Esophagus muscularis mucosa (tissue), 4 donors: ENCODE measurements at places on chromosomes 3 and 15. TPM values are rescaled to one million over a fixed set of nuclear protein-coding genes. Genes with fewer than 3 reads are reported as not detected.

P2RY13 gene
- 0.80 TPM for total RNA-seq

SPRED1 gene
- total RNA-seq, result 14.5 TPM

STRC gene
- total RNA-seq, result not detected

DNA sequence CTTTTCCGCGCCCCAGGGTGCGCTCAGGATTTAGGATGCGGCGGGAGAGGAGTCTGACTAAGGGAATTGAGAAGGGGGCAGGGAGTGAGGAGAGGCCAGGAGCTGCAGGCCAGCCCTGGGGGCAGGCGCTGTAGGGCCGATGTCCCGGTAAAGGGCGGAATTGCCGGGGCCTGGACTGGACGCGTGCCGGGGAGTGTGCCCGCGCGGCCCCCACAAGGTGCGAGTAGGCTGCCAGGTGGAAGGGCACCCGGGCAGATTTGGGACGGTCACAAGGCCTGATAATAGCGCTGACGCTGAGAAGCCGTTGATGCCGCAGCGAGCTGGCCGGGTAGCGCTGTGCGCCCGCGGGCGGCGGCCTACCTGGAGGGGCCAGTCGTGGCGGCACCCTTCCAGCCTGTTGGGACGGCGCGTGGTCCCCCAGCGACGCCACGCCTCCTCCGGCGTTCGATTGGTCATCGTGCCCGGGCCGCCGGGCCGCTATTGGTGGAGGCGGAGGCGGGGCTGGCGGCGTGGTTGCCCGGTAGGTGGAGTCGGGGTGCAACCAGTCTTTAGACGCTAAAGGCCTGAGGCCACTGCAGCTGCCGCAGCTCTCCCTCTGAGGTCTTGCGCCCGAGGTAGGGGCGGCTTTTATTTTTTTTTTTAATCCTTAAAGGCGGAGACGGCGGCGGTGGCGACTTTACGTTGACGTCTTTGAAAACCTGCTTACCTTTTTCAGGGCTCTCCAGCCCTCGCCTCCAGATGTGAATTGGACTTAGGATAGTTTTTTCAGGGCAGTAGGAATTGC lies 903 bp downstream of the SLC25A38 start:
- no peaks in the 10 kb centered on the region for H3K27me3 ChIP-seq
- H3K4me3 ChIP-seq, result peak overlapping the region; percentile 90
- H3K27ac ChIP-seq, result peak overlapping the region; percentile 93

- no peak for DNase-seq
- H3K27me3 ChIP-seq, result no peaks in the 10 kb centered on the region
- no peak overlapping the region for H3K4me3 ChIP-seq
- H3K36me3 ChIP-seq, result no peaks in the 10 kb centered on the region
Observed at GRCh38 chr3:174812172-174812862, 46.8 kb upstream of the NAALADL2 start.

DNA sequence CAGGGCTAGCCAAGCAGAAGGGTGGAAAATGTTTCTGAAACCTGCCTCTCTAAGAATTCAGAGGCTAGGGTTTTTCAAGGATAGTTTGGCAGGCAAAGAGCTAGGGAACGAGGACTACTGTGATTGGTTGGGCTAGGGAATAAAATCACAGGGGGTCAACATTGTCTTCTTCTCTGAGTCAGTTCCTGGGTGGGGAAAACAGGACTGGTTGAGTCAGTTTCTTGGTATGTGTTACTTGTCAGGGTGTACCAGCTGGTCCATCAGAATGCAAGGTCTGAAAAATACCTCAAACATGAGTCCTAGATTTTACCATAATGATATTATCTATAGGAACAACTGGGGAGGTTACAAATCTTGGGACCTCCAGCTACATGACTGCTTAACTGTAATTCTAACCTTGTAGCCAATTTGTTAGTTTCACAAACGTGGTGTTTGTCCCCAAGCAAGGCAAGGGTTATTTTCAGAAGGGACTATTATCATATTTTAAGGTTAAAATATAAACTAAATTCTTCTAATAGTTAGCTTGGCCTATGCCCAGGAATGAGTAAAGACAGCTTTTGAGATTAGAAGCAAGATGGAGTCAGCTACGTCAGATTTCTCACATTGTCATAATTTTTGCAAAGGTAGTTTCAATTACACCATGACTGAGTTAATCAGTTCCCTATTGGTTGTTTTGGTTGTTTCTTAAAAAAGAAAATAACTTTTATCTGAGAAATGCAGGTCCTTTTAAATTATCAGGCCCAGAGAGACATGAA lies 231.5 kb downstream of the ALCAM start:
- H3K27ac ChIP-seq, result no peak overlapping the region
- no peaks in the 10 kb centered on the region for H3K36me3 ChIP-seq
- no peak for DNase-seq
- H3K27me3 ChIP-seq, result no peaks in the 10 kb centered on the region

- H3K27ac ChIP-seq, result no peak overlapping the region
- H3K4me1 ChIP-seq, result peaks cover 48% of the 10 kb centered on the region
- H3K36me3 ChIP-seq, result peaks cover 17% of the 10 kb centered on the region
- no peak overlapping the region for H3K4me3 ChIP-seq
- no peaks in the 10 kb centered on the region for H3K27me3 ChIP-seq
- DNase-seq, result no peak
Observed at GRCh38 chr3:47296562-47297302, 14.0 kb downstream of the KLHL18 start.

GRCh38 chr15:39455471-39455991 lies 125.3 kb upstream of the THBS1 start:
- no peaks in the 10 kb centered on the region for H3K4me1 ChIP-seq
- no peaks in the 10 kb centered on the region for H3K36me3 ChIP-seq
- H3K4me3 ChIP-seq, result no peak overlapping the region
- DNase-seq, result no peak

- DNase-seq, result no peak
- no peaks in the 10 kb centered on the region for H3K36me3 ChIP-seq
- H3K27ac ChIP-seq, result no peak overlapping the region
- H3K4me1 ChIP-seq, result no peaks in the 10 kb centered on the region
- H3K4me3 ChIP-seq, result no peak overlapping the region
Observed at GRCh38 chr15:92545996-92546395, 109.6 kb downstream of the FAM174B start.

DNA sequence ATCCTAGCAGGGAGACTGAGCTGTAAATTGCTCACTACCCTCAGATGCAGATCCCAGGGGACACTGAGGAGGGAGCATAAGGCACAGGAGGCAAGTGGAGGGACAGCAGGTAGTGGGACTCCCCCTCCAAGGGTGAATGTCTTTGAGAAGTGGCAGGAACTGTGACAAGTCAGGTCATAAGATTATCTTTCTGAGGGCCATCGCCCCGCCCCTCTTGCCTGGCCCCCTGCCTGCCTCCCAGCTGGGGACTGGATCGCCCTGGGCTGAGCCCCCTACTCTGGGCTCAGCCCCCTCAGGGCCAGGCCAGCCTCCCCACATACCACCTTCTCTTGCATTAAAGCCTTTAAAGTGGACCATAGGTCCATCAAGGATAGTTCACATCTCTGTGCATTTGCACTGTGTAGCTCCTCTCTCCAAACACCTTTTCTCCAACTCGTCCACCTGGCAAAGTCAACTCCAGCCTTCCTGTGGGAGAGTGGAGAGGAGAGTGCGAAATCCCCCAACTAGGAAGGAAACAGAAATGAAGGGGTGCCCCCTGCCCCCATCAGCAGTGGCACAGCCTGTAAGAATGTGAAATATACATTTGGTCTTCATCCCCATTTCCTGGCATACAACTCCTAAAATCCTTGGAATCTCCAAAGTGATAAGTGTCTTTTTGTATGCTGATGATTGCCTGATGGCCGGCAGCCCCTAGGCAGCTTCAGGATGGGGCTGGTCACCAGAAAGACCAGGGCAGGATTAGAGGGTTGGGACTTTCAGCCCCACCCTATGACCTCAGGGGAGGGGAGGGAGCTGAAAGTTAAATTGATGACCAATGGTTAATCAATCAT lies 14.7 kb downstream of the PIF1 start:
- H3K36me3 ChIP-seq, result no peaks in the 10 kb centered on the region
- no peak overlapping the region for H3K4me3 ChIP-seq
- H3K27me3 ChIP-seq, result no peaks in the 10 kb centered on the region
- peak overlapping the region; percentile 93 for H3K27ac ChIP-seq

DNA sequence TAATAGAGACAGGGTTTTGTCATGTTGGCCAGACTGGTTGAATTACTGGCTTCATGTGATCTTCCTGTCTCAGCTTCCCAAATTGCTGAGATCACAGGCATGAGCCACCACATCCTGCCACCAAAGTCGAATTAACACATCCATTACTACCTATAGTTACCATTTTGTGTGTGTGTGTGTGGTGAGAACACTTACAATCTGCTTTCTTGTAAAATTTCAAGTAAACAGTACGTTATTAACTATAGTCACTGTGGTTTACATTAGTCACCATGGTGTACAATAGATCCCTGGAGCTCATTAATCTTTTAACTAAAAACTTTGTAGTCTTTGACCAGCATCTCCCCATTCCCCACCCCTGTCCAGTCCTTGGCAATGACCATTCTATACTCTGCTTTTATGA lies 270.0 kb downstream of the NAALADL2 start:
- no peak overlapping the region for H3K27ac ChIP-seq
- no peaks in the 10 kb centered on the region for H3K4me1 ChIP-seq
- DNase-seq, result no peak
- H3K27me3 ChIP-seq, result no peaks in the 10 kb centered on the region

DNA sequence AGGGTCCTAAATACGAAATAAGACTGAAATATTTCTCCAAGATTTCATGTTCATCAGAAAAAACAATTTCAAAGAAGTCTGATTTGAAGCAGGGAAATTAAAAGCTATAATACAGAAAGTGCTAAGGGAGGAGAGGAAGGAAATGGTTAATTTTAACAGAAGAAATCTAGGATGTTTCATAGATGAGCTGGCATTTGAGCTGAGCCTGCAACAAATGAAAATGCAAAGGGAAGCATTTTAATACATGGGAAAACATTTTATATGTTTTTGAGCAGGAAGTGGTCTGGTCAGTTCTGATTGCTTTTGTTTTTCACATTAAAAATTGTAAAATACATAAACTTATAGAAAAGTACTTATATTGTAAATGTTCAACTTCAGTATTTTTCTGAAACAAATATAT lies 17.2 kb upstream of the RAP2B start:
- H3K36me3 ChIP-seq, result no peaks in the 10 kb centered on the region
- H3K27me3 ChIP-seq, result no peaks in the 10 kb centered on the region
- H3K4me1 ChIP-seq, result no peaks in the 10 kb centered on the region
- H3K27ac ChIP-seq, result no peak overlapping the region
- H3K4me3 ChIP-seq, result no peak overlapping the region

DNA sequence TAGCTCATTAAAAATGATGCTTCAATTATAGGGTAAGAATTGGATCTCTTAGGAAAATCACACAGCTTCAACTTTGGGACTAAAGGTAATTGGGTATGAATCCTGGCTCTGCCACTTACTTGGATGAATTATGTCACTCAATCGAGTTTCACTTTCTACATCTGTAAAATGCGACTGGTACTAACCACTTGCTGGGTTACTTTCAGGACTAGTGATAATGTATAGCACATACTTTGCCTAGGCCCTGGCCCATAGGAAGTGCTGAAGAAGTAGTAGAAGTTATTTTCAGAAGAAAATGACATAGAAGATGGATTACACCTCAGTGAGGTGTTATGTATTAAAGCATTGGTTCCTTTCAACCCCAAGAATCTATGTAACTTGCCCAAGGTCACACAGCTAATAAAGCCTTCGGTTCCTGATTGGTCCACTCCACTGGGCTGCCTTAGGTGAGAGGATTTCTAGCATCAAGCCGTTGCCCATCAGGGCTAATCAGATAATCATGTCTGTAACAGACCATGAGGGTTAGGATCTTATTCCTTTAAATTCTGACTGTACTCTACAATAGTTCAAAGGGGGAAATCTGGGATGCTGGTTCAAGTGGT lies 29.4 kb upstream of the AP4E1 start:
- H3K27me3 ChIP-seq, result no peaks in the 10 kb centered on the region
- H3K36me3 ChIP-seq, result no peaks in the 10 kb centered on the region
- H3K27ac ChIP-seq, result no peak overlapping the region
- H3K4me1 ChIP-seq, result peaks cover 10% of the 10 kb centered on the region

DNA sequence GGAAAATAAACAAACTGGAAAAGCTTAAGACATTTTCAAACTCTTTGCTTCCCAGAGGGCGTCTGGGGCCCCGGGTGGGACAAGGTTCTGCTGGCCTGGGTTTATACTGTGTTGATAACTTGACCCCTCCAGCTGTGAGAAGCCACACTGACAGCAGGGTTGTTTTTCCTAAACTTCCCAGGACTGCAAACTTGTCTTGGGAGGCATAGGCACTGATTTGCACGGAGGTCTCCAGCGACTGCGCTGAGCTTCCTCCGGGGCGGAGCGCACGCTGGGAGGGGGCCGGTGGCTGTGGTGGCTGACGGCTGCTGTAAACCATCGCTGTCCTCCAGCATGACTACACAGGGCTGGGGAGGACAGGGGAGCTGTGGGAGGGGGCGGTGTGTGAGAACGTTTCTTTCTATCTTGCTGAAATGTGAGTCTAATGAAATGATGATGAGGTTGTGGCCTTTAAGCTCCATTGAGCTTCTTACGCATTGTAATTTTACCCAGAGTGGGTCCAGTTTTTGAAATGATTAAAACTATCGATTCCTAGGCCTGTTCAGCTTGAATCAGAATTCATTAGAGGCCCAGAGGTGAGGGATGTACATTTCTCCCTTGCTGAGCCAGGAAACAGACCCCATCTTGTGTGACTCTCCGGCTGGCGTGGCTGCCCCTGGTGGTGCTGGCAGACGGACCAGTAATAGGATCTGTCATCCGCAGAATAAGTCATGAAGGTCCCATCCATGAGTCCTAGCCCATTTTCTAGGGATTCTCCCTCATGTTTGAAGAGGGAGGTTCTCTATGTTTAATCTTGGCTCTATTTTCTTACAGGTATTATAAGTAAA lies 40.5 kb upstream of the VPS8 start:
- H3K4me3 ChIP-seq, result no peak overlapping the region
- H3K4me1 ChIP-seq, result peaks cover 6% of the 10 kb centered on the region
- no peaks in the 10 kb centered on the region for H3K36me3 ChIP-seq
- no peak overlapping the region for H3K27ac ChIP-seq
- no peak for DNase-seq

DNA sequence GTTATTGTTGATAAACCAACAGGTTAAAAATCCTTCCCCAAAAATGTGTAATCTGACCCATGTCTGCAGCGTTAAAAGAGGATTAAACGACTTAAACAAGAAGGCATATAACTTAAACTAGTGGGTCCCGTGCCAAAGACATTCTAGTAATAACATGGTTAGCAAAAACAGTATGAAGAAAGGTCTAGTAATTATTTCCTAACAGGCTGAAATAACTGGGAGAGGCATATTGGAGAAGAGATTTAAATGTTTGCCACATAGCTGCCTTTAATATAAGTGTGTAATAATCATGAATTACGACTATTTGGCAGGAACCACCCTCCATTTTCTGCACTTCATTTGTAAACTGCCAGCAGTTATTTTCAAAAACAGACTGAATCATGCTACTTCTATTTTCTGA lies 67.7 kb upstream of the CSPG5 start:
- H3K4me1 ChIP-seq, result no peaks in the 10 kb centered on the region
- no peak overlapping the region for H3K4me3 ChIP-seq
- H3K27ac ChIP-seq, result no peak overlapping the region
- peaks cover 16% of the 10 kb centered on the region for H3K36me3 ChIP-seq

GRCh38 chr3:131007782-131008181 lies 18.8 kb downstream of the ASTE1 start:
- no peak for DNase-seq
- peaks cover 61% of the 10 kb centered on the region for H3K36me3 ChIP-seq
- peaks cover 3% of the 10 kb centered on the region for H3K4me1 ChIP-seq
- H3K27me3 ChIP-seq, result no peaks in the 10 kb centered on the region
- H3K4me3 ChIP-seq, result no peak overlapping the region
- H3K27ac ChIP-seq, result no peak overlapping the region

GRCh38 chr3:139128803-139129202 lies 84.1 kb upstream of the PRR23C start:
- H3K36me3 ChIP-seq, result no peaks in the 10 kb centered on the region
- H3K27me3 ChIP-seq, result no peaks in the 10 kb centered on the region
- no peak overlapping the region for H3K4me3 ChIP-seq
- DNase-seq, result peak; percentile 39
